AG09319 (cell line): ENCODE measurements at places on chromosomes 2 and 18.
A peak's percentile ranks its signal among the peaks of the same experiment; 100 is the strongest.

DNA sequence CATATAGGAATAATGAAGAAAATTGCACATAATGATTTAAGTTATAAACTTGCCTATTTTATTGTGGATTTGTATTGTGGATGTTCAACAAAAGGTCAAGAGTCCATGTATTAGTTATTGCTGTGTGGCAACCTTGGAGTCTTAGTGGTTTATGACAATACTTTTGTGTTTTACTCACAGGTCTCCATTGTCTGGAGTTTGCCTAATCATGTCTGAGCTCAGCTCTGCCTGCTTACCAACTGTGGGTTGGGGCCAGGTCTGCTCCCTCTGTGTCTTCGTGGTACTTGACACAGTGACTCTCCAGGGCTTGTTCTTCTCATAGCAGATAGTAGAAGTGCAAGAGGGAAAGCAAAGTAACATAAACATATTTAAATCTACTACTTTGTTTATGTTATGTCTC is 382.5 kb downstream of the CBLN2 start:
- no peak for DNase-seq

DNA sequence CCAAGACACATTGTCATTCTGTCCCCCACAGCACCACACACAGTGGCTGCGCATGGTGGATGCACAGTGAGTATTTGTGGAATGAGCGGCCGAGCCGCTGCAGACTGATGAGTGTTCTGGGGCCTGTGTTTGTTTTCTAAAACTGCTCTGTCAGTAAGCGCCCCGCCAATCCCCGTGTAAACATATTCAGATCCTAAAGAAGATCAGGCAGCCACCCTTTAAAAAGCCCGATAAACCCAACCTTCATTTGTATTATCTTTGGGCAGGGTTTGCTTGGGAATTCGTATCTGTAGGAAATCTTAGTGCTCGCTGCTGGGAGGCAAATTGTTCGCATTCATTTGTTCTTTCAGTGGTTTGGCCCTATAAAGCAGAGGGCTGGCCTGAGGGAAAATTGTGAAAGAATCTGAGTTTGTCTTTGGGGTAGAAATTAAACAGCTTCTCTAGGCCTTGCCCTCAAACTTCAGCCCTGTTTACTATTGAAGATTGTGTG is 68.6 kb downstream of the TGOLN2 start:
- peak; percentile 69 for DNase-seq

DNA sequence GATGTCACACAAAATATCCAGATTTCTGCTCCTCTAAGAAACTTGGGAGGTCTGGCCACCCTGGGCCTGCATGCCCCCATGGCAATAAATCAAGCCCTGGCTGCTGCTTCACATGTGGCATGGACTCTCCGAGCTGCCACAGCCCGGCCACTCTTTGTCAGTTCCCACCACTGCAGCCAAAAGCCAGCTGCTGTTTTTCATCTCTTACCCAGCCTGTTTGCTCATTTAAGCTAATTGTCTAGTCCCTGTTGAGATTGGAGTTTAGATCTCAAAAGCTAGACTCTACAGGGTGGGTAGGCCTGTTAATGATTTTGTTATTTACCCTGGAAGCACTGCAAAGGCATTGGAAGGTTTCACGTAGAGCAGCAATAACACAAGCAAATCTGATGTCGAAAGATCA is 20.9 kb upstream of the ANXA4 start:
- DNase-seq = no peak

GRCh38 chr2:233436191-233436581 is 81.9 kb downstream of the DGKD start:
- DNase-seq = no peak

- peak; percentile 73 for DNase-seq
Observed at GRCh38 chr2:128422571-128422970, 103.9 kb upstream of the HS6ST1 start.

DNA sequence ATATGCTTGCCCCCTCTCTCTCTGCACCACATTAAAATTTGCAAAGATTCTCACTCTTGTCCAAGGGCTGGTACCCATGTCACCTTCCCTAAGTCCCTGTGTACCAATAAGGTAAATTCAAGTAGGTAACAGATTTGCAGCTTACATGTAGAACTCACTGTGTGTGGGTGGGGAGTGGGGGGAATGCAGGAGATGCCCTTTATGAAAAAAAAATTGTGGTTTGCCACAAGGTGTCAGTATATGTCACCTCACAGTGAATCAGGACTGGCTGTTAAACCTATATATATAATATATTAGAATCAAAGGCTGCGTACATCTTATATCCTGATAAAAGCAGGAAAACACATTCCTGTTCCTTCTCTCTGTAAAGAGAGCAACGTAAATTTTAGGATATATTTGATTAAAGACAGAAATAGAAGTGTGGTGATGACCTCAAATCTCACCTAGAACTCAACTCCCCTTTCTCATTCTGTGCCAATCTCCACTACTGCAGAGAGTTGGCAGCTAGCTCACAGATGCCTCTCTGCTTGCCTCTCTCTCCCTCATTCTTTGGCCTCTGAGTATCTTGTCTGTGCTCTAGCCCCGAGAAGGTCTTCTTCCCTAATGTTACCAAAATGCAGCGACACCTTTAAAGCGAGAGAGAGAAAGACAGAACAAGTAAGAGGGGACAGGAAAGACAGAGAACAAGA is 536 bp downstream of the XDH start:
- DNase-seq = no peak

DNA sequence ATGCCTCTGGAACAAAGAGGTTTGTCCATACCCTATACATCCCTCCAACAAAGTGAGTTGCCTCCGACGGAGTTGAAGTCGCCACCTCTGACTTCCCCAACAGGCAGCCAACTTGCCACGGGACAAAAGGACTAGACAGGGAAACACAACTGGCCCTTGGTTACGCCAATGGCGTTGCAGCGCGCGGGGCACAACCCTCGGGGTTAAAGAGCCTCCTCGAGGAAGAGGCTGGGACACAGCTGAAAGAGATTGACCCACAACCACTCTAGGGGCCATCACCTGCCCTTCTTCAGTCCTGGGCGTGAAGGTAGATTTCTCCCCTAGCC is 545 bp downstream of the GTF3C2 start:
- DNase-seq = no peak

DNA sequence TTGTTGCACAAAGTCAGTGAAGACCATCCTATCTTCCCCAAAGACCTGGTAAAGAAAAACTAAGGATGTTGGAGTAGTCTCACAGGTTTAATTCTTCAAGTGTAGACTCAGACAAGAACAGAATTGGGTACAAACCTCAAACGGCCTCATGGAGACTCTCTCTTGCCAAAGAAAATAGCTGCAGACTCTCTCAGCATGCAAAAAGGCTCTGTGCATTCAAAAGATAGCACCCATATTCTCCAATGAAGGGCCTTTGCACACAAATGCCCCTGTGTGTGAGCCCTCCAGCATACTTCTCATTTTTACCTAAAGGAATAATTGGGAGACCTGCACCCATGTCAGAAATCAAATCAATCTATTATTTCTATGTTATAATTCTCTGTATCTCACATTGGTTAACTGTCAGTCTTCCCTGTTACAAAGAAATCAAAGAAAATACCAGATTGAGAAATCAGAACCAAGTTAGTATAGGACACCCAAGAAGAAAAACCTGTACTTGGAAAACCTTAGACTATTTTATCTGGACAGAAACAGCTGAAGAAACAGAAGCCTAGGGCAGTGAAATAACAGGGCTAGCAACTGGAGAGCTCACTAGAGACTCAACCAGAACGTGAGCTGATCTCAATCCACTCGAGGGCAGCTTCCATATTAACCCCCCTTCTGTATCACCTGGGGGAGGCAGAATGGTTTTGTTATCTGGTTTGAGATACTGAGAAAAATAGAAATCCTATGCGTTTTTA is 134.7 kb upstream of the DNAJC10 start:
- no peak for DNase-seq

DNA sequence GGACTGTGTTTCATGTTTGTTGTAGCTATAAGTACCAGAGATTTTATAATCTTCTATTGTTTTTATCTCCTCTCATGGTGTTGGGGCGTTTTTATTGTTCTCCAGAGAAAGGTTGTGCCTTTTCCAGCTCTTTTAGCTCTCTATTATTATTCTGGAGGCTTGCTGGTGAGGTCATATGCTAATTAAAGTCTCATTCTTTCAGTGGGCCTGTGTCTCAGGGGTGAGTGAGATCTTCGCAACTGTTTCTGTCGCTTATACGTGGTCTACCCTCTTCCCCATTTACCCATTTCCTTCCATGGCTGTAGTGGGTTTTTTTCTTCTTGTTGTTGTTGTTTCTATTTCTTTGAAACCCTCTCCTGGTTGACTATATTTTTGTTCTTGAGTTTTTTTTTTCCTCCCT is 584.9 kb downstream of the TMEM182 start:
- DNase-seq = no peak

DNA sequence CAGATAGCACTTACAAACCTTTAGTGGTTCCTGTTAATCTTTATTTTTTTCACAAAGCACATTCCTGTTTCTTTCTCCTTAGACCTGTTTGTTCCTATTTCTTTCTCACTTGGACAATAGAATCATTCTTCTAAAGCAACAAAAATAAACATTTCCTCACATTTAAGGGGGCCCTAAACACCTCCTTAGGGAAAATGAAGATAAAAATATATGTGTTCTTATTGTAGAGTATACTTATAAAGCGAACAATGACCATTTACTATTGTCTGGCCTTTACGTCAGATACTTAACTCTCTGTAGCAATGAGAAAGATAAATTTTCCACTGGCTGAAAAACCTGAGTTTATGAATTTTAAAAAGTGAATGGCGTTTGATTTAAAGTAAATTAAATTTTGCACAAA is 234.6 kb downstream of the TCF4 start:
- DNase-seq = no peak

DNA sequence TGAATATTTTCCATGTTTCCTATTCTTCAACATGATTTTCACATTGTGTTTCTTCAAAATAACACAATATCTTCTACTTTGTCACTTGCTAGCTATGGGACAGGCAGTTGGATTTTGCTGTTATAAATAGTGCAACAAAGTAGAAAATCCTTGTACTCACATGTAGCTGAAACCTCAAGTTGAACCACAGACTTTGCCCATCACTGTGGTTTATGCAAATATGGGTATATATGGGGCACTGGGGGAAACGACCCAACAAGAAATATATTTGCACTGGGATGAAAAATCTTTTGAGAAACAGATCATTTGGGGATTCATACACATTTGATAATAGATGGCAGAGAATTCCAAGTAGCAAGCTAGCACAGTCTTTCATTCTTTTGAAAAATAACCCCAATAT is 486.3 kb upstream of the MAP2 start:
- DNase-seq = no peak

DNA sequence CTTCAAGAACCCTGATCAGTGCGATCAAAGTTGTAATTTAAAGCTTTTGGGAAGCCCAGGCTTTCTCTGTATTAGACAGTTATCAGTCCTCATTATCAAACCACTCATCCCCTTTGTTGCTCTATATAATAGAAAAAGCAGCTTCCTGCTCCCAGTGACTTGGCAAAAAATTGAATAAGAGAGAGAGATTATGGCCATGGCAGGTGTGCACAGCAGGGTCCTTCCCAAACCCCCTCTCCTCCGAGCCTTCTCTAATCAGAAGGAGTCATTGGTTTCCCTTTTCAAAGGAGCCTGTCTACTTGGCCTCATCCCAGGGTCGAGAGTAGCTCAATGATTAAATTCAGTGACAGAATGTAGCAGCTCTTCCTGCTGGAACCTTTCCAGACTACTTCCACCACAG is 81.5 kb downstream of the SEMA4F start:
- no peak for DNase-seq

- no peak for DNase-seq
Observed at GRCh38 chr2:151192681-151193080, 69.0 kb downstream of the RBM43 start.

DNA sequence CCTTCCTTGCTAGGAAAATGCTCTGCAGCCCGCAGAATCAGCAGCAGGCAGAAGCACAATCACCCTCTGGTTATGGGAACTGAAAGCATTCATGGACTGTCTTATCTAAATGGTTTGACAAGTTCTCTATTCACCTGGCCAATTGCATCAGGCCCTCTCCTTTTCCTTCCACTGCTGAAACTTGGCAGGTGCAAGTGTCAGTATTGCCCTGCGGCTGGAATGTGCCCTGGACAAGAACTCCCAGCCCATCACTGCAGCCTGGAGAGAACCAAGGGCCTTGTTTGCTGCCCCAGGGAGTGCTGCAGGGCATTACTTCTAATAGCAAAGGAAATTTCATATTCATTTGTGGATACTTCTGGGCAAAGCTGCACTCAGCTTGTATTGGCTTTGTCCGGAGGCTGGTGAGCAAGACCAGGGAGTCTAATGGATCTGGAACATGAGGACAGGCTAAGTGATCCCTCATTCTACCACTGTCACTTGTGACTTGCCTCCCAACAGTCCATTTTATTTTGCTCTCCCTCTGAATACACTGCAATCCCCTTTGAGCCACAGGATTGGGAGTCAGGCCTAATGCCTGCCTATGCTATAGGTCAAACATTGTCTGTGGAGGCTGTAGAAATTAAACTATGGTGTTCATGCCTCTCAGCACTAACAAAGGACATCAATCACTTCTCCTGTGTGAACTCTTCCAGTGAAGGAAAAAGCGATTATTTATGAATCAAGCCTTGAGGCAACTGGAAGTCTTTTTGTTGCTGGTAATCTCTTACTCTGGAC is 116.9 kb downstream of the LYPD6B start:
- DNase-seq = no peak

- no peak for DNase-seq
Observed at GRCh38 chr2:192783643-192784042, 588.9 kb upstream of the TMEFF2 start.

GRCh38 chr2:200086911-200087310 is 131.5 kb downstream of the MAIP1 start:
- DNase-seq = no peak

GRCh38 chr2:58730764-58731487 is 489.8 kb upstream of the FANCL start:
- DNase-seq = no peak

GRCh38 chr18:74623047-74623816 is 25.6 kb downstream of the ZNF407 start:
- DNase-seq = no peak

GRCh38 chr2:121191191-121192170 is 93.5 kb downstream of the TFCP2L1 start:
- no peak for DNase-seq

GRCh38 chr2:164785457-164785856 is 56.2 kb downstream of the COBLL1 start:
- DNase-seq = no peak

GRCh38 chr2:64090264-64090663 is 54.0 kb downstream of the PELI1 start:
- DNase-seq = no peak

DNA sequence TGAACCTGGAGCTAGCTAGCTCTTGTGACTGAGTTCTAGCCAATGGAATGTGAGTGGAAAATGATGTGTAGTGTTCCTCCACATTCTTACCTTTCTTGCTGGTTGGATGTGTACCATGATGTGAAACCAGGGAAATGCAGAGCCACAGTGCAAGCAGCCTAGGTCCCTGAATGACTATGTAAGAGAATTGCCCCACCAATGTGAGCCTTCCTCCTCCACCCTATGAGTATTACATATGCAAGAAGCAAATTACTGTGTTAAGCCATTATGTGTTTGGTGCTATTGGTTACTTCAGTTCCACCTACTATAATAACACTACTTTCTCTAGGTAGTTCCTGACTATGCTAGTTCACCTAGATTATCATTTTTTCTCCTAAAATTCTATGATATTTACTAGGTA is 39.6 kb downstream of the LCLAT1 start:
- DNase-seq = no peak

GRCh38 chr18:57516056-57516455 is 70.4 kb downstream of the FECH start:
- no peak for DNase-seq
